Nephron progenitor cell (in vitro differentiated cells): ENCODE measurements at places on chromosomes 7 and 10.

DNA sequence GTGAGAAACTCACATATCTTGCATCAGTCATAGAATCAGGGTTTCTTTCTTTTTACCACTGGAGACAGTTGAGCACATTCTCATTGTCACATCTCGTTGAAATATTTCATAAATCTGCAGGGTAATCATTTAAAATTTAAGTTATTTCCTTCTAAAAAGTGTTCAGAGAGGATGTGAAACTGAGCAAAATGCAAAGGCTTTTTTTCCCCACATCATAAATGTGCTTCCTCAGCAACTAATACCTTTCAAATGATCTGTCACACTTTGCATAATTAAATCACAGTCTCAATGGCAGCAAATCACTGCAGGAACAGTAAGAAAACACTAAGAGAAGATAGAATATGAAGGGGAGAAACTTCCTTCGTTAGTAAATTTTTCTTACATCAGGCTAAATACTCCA, 187.5 kb downstream of the EVX1 start:
- no peak overlapping the region for H3K4me3 ChIP-seq
- H3K36me3 ChIP-seq = peaks cover 4% of the 10 kb centered on the region
- DNase-seq = no peak
- H3K4me1 ChIP-seq = peaks cover 40% of the 10 kb centered on the region
- peaks cover 13% of the 10 kb centered on the region for H3K27me3 ChIP-seq
- no peak overlapping the region for H3K27ac ChIP-seq

DNA sequence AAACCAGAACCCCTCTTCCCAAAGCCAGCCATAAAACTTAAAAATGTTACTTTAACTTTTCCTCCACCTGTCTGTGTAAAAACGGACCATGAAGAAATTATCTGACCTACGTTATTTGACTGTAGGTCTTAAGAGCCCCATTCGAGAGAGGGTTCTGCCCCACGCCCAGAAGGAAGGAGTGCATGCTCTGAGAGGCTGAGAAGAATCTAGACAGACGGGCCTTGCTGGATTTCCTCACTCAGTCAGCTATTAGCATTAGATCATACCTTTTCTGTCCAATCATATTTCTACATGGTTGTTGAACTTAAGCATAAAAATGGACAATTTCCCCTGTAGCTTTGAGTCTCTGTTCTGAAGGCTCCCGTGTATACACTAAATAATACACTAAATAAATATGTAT, 38.1 kb upstream of the WDR11 start:
- DNase-seq = no peak
- no peak overlapping the region for H3K4me3 ChIP-seq
- no peaks in the 10 kb centered on the region for H3K4me1 ChIP-seq
- H3K27me3 ChIP-seq = peaks cover 20% of the 10 kb centered on the region
- no peaks in the 10 kb centered on the region for H3K36me3 ChIP-seq

- H3K4me1 ChIP-seq = no peaks in the 10 kb centered on the region
- no peak for DNase-seq
- peaks cover 34% of the 10 kb centered on the region for H3K27me3 ChIP-seq
- no peaks in the 10 kb centered on the region for H3K36me3 ChIP-seq
- H3K27ac ChIP-seq = no peak overlapping the region
Observed at GRCh38 chr7:158997110-158997453, 140.7 kb downstream of the DYNC2I1 start.

GRCh38 chr7:65937296-65937695, 44.7 kb downstream of the GUSB start:
- H3K27ac ChIP-seq = peak overlapping the region; percentile 70
- H3K4me1 ChIP-seq = peaks cover 20% of the 10 kb centered on the region
- no peak overlapping the region for H3K4me3 ChIP-seq
- no peaks in the 10 kb centered on the region for H3K27me3 ChIP-seq
- no peak for DNase-seq
- H3K36me3 ChIP-seq = peaks cover 40% of the 10 kb centered on the region

GRCh38 chr10:130378556-130379400, 242.6 kb downstream of the GLRX3 start:
- H3K27ac ChIP-seq = no peak overlapping the region
- no peak overlapping the region for H3K4me3 ChIP-seq
- H3K4me1 ChIP-seq = peaks cover 41% of the 10 kb centered on the region
- H3K27me3 ChIP-seq = peaks cover 4% of the 10 kb centered on the region
- H3K36me3 ChIP-seq = no peaks in the 10 kb centered on the region
- no peak for DNase-seq

DNA sequence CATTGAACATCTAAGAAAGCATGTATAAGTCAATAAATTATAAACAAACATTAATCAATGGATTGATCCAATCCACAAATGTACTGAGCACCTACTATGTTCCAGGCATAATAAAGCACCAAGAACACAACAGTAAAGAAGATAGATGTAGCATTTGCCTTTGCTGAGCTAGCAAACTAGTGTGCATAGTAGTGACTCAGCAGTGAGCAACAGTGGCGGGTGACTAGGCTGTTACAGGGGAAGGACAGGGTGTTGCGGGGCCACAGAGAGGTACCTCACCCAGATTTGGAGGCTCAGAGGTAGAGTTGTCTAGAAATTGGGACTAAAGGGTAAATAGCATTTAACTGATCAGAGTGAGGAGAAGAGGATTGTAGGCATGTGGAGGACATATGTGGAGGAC, 83.6 kb downstream of the NXPH1 start:
- H3K36me3 ChIP-seq = no peaks in the 10 kb centered on the region
- peaks cover 8% of the 10 kb centered on the region for H3K27me3 ChIP-seq
- H3K4me1 ChIP-seq = no peaks in the 10 kb centered on the region
- no peak overlapping the region for H3K4me3 ChIP-seq
- no peak overlapping the region for H3K27ac ChIP-seq

- H3K36me3 ChIP-seq = peaks cover 47% of the 10 kb centered on the region
- no peak overlapping the region for H3K27ac ChIP-seq
- no peak for DNase-seq
- H3K4me1 ChIP-seq = no peaks in the 10 kb centered on the region
- H3K4me3 ChIP-seq = no peak overlapping the region
- no peaks in the 10 kb centered on the region for H3K27me3 ChIP-seq
Observed at GRCh38 chr10:68043030-68043429, 32.1 kb downstream of the HERC4 start.

GRCh38 chr10:15482156-15482555, 111.1 kb upstream of the FAM171A1 start:
- H3K27me3 ChIP-seq = peaks cover 10% of the 10 kb centered on the region
- peaks cover 69% of the 10 kb centered on the region for H3K4me1 ChIP-seq
- no peak overlapping the region for H3K4me3 ChIP-seq
- H3K36me3 ChIP-seq = peaks cover 14% of the 10 kb centered on the region

- H3K27ac ChIP-seq = no peak within 1 kb of the TSS
- peaks cover 24% of the 10 kb centered on the region for H3K4me1 ChIP-seq
- peak; percentile 75 for DNase-seq
Observed at GRCh38 chr10:92848441-92849233, at the start of gene EXOC6. TSS of gene EXOC6 (plus strand) at chr10:92848520. CDS start at chr10:92848534, 14 bp downstream.

- H3K36me3 ChIP-seq = peaks cover 73% of the 10 kb centered on the region
- H3K4me1 ChIP-seq = no peaks in the 10 kb centered on the region
- H3K4me3 ChIP-seq = no peak overlapping the region
- no peak for DNase-seq
Observed at GRCh38 chr7:134946260-134946659, 40.0 kb upstream of the AGBL3 start.

DNA sequence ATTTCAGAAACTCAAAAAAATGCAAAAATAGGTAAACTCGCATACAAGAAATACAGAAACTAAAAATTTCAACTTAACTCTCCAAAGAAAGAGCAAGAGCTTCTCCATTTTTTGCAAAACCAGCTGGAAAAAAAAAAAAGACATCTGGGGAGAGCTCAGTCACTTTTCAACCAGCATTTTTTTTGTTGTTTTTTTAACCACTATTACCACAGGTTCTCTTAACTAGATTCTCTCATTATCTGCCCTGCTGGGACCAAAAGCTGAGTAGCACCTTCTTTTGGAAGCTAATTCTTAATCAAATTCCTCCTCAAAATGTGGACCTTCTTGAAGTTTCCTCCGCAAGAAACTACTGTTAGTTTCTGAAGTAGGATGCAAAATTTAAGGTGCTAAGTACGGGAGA, 14.2 kb downstream of the IGF2BP3 start:
- H3K27ac ChIP-seq = peak overlapping the region; percentile 19
- no peak for DNase-seq
- H3K4me1 ChIP-seq = peaks cover 42% of the 10 kb centered on the region
- H3K4me3 ChIP-seq = no peak overlapping the region

DNA sequence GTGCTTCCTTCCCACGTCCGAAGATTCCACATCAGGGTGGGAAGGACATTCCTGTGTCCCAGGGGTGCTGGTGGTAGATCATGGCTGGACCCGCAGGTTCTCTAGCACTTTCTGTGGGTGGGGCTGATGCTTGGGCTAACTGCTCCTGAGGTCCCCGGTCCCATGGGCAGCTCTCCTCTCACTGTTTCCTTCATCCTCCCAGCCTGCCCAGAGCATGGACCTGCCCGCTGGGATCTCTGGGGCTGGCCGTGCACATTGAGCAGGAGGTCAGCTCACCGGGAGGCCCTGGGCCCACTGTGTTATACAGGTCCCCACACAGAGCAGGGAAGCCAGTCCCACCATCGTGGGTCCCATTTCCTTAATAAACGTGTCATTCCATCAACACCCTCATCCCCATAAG, 502.3 kb downstream of the TCERG1L start:
- no peaks in the 10 kb centered on the region for H3K4me1 ChIP-seq
- no peak for DNase-seq
- no peak overlapping the region for H3K27ac ChIP-seq
- no peaks in the 10 kb centered on the region for H3K36me3 ChIP-seq
- H3K27me3 ChIP-seq = peaks cover 21% of the 10 kb centered on the region
- no peak overlapping the region for H3K4me3 ChIP-seq

DNA sequence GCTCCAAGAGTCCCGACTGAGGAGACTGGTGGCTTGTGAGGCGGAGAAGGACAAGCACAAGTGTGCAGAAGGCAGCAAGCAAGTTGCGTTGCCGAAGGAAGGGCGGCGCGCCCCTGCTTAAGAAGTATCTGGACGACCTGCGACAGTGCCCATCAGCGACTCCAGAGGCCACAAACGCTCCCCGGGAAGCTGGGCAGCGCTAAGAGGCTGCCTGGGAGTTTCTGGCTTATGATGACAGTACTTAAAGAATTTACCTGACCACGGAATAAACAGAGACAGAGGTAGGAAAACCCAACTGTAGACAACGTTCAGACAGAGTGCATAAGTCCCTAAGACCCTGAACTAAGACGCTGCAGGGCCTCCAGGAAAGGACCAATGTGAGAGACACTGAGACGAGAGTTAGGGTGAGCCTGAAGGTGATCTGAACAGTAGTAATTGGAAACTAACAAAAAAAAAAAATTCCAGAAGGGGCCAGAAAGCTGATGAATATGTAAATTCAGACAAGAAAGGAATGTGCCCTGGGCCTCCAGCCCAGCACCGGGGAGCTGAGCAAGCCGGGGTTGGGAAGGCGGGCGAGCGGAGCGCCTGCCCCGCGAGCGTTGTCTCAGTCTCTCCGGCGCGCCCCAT, 1.0 kb downstream of the OSBPL3 start:
- H3K36me3 ChIP-seq = no peaks in the 10 kb centered on the region
- H3K27ac ChIP-seq = no peak overlapping the region
- H3K4me3 ChIP-seq = peak overlapping the region; percentile 86
- peaks cover 70% of the 10 kb centered on the region for H3K27me3 ChIP-seq
- peak; percentile 19 for DNase-seq

GRCh38 chr7:75888464-75889222, 9.8 kb downstream of the RHBDD2 start:
- no peak overlapping the region for H3K4me3 ChIP-seq
- no peaks in the 10 kb centered on the region for H3K27me3 ChIP-seq
- DNase-seq = no peak
- H3K36me3 ChIP-seq = peaks cover 52% of the 10 kb centered on the region

DNA sequence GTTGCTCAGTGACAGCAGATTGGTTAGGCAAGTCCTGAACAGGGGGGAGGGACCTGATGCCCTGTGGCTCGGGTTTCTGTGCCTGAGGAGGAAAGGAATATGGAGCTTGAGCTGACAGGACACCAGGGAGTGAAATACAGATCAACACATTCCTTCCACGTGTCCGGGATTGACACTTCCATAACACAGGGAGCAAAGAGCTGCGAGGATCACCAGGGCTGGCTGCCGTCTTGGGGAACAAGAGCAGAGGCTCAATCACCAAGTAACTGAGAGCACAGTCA, 36.7 kb upstream of the EFCAB10 start:
- H3K36me3 ChIP-seq = peaks cover 21% of the 10 kb centered on the region
- peaks cover 4% of the 10 kb centered on the region for H3K27me3 ChIP-seq
- no peak overlapping the region for H3K4me3 ChIP-seq
- DNase-seq = peak; percentile 29
- peaks cover 64% of the 10 kb centered on the region for H3K4me1 ChIP-seq

DNA sequence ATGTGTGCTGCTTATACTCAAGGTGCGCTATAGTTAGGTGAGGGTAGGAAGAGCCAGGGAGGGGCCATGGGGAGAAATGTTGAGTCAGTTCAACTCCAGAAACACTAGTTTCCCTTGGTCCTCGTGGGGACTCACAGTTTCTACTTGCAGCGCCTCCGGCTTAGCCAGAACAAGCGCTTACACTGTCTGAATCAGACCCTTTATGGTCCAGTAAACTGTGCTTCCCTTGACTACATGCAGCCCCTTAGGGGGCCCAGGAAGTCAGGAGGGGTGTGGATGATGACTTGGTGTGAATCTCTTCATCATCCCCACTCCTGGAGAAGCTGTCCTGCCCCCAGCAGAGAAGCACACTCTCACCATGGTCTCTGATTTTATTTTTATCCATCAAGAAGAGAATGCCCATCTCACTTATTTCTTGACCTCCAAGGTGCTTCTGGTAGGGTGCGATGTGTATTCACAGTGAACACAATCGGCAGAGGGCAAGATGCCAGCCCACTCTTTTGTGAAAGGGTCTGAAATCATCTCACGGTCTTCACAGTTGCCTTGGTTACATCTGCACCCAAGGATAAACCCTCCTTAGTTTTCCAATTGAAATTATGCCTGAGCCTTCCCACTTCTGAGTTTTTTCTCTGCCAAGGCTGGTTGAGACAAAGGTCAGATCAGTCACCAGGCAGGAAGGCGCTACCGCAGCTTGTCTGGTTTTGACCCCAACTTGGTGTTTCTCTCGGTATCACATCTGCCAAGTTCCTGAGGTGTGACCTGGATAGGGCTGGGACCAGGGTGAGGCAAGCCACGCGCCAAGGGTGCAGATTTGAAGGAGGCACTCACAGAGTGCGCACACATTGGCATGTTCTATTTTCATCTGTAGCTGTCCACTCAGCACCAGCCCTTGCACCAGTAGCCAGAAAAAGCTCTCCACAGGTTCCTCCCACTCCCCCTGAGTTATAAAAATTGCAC, 62.7 kb upstream of the LRRC4 start:
- no peak overlapping the region for H3K27ac ChIP-seq
- H3K4me3 ChIP-seq = no peak overlapping the region
- H3K36me3 ChIP-seq = peaks cover 39% of the 10 kb centered on the region
- H3K27me3 ChIP-seq = peaks cover 4% of the 10 kb centered on the region
- no peaks in the 10 kb centered on the region for H3K4me1 ChIP-seq
